Heart right ventricle (tissue), 16 donors: ENCODE measurements at places on chromosomes 6 and 20. TPM values are rescaled to one million over a fixed set of nuclear protein-coding genes. Genes with fewer than 3 reads are reported as not detected.

DNA sequence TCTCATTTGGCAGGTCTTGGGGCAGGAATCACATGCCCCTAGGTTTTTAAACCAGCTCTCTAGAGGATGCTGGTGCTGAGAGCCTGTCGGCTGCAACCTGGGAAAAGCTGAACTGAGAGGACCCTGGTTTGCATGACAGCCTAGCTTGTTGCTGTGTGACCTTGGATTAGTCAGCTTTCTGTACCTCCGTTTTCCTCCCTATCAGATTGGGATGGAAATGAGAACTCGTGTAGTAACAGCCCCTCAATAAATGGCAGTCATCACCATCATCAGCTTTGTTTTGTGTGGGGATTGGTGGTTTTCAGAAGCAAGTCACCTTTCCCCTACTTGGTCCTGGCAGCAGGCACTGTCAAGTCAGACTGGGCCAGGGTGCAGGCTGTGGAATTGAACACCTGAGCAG lies 75.2 kb upstream of the MYL9 start:
- H3K4me1 ChIP-seq = peaks cover 85% of the 10 kb centered on the region
- H3K36me3 ChIP-seq = no peaks in the 10 kb centered on the region
- H3K4me3 ChIP-seq = no peak overlapping the region
- DNase-seq = no peak
- no peaks in the 10 kb centered on the region for H3K27me3 ChIP-seq

- H3K36me3 ChIP-seq = peaks cover 13% of the 10 kb centered on the region
- H3K4me1 ChIP-seq = peaks cover 4% of the 10 kb centered on the region
- H3K27me3 ChIP-seq = no peaks in the 10 kb centered on the region
Measured at GRCh38 chr6:152463164-152463563, 174.0 kb downstream of the SYNE1 start.

The NUDT3 gene
- 51.0 TPM for total RNA-seq

DNA sequence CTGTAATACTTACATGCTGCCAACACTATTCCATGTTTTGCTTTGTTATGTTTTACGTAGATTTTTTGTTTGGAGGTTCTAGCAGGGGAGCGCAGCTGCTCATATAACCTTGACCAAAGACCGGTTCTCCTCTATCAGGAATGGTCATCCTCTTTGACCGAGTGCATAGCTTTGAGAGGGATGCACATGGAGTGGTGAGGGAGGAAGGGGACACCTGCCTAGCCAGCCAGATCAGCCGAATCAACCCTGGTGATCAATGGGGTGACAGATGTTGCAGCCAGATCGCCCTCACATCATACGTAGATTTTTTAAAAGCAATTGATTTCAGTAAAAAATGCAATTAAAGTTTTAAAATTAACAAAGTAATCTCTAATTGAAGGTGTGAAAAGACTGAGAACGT lies 6.3 kb downstream of the DSTN start:
- no peaks in the 10 kb centered on the region for H3K36me3 ChIP-seq
- H3K4me1 ChIP-seq = peaks cover 5% of the 10 kb centered on the region
- H3K4me3 ChIP-seq = no peak overlapping the region
- no peak for DNase-seq
- H3K27ac ChIP-seq = no peak overlapping the region

DNA sequence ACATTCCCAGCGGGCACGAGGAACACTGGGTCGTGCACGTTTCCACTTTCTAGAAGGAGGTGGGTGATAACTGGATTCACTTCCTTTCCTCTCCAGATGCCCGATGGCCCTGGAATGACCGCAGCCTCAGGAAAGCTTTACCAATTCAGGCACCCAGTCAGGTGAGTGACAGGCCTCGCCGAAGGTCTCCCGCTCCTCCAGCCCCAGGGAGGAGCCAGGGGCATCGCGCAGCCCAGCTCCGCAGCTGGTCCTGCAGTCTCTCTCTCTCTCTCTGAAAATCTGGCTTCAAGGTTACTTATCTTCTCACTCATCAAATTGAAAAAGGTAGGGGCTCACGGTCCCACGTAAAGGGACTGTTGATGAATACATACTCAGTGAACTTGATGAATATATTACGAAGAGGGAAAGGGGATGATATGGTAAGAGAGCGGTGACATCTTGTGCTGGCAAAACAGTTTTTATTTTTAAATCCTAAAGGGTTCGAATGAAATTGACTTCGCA lies 891 bp downstream of the RIPPLY2 start:
- H3K27ac ChIP-seq = no peak overlapping the region
- H3K36me3 ChIP-seq = no peaks in the 10 kb centered on the region
- DNase-seq = no peak
- H3K4me3 ChIP-seq = peak overlapping the region; percentile 49
- H3K4me1 ChIP-seq = peaks cover 18% of the 10 kb centered on the region

- no peak for DNase-seq
- H3K4me3 ChIP-seq = no peak overlapping the region
- no peaks in the 10 kb centered on the region for H3K4me1 ChIP-seq
- no peaks in the 10 kb centered on the region for H3K36me3 ChIP-seq
- no peak overlapping the region for H3K27ac ChIP-seq
Measured at GRCh38 chr6:9612489-9612888, 802.4 kb downstream of the TFAP2A start.

The TPX2 gene
- total RNA-seq = 0.88 TPM

DNA sequence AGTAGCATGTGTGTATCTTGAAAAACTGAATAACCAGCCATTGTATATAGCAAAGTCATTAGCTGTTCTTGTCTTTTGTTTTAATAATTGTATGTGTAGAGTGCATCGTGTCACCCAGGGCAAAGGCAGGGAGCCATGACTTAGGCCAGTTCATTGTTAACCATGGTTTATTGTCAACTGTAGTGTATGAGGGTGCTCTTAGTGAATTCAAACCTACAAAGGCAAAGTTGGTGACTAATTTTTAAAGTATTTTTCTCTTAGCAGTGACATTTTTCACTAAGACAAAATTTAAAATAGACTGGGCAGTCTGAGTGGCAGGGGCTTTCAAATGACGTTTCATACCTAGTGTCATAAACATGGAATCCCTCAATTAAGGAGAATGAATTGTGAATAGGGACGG lies 79.0 kb downstream of the TULP4 start:
- H3K4me3 ChIP-seq = no peak overlapping the region
- H3K27me3 ChIP-seq = no peaks in the 10 kb centered on the region
- no peak for DNase-seq
- no peaks in the 10 kb centered on the region for H3K36me3 ChIP-seq
- H3K4me1 ChIP-seq = no peaks in the 10 kb centered on the region
- no peak overlapping the region for H3K27ac ChIP-seq

The ULBP2 gene
- 1.4 TPM for total RNA-seq

The SMPD2 gene
- 4.2 TPM for total RNA-seq

GRCh38 chr20:64069614-64070243 lies 6.7 kb downstream of the TCEA2 start:
- no peaks in the 10 kb centered on the region for H3K36me3 ChIP-seq
- H3K4me1 ChIP-seq = peaks cover 6% of the 10 kb centered on the region
- DNase-seq = no peak

GRCh38 chr6:38100380-38100779 lies 280.9 kb downstream of the ZFAND3 start:
- H3K4me1 ChIP-seq = no peaks in the 10 kb centered on the region
- no peak overlapping the region for H3K27ac ChIP-seq
- no peaks in the 10 kb centered on the region for H3K36me3 ChIP-seq
- no peak overlapping the region for H3K4me3 ChIP-seq
- no peak for DNase-seq

- H3K27ac ChIP-seq = peak overlapping the region; percentile 53
- H3K4me3 ChIP-seq = no peak overlapping the region
- H3K36me3 ChIP-seq = no peaks in the 10 kb centered on the region
- DNase-seq = no peak
Measured at GRCh38 chr6:53301801-53302537, 46.8 kb downstream of the ELOVL5 start.

DNA sequence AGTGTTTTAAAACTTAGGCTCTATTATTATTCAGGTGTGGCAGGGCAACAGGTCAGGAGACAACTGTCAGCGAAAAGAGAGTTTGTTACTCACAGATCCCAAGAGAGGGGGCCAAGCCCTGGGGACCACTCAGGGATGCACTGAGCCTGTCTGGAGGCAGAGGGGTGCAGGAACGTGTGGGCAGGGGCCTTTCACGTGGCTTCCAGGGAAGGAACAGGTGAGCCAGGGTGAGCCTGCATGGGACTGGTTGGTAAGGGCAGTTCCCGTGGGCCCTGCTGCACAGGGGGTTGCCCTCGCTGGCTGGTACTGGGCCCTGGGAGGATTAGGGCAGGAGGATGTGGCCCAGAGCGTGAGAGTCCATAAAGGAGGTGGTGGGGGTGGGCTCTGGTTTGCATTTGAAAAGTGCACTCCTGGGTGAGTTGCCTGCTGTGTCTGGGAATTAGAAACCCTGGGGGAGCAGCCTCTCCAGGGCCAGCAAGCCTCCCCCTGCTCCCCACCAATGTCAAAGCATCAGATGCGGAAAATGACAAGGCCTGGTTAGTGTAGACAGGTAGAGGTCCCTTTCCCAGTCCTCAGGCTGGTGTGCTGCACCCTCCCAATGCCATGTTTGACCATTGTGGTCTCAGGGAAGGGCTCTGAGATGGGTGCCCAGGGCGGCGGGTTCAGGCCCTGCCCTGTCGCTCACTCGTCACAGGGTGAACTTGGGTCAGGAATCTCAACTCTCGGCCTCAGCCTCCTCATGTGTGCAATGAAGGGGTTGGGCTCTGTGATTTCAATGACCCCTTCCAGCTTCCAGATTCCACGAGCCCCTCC lies 127.4 kb upstream of the RPS6KA2 start:
- H3K4me3 ChIP-seq = no peak overlapping the region
- no peaks in the 10 kb centered on the region for H3K4me1 ChIP-seq
- no peak overlapping the region for H3K27ac ChIP-seq
- no peak for DNase-seq
- H3K27me3 ChIP-seq = peaks cover 3% of the 10 kb centered on the region

DNA sequence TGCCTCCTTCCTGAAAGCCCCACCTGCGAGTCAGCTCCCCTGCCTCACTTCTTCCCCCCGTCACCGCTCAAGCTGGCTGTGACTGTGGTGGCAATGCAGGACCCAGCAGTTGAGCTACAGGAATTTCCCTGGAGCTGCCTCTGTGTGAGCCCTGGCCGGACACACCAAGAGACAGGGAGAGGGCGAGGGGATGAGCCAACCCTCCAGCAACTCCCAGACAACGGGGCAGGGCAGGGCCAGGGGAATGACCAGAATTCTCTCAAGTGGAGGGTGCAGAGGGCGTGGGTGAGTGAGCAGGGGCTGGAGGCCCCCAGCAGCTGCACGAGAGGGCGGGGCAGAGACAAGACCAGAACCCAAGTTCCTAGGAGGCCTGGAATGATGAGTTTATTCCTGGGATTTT lies 4.9 kb upstream of the ARFGAP1 start:
- H3K4me1 ChIP-seq = no peaks in the 10 kb centered on the region
- DNase-seq = no peak
- no peak overlapping the region for H3K4me3 ChIP-seq
- peaks cover 42% of the 10 kb centered on the region for H3K27me3 ChIP-seq
- H3K36me3 ChIP-seq = no peaks in the 10 kb centered on the region

GRCh38 chr6:98808541-98809210 lies 25.7 kb upstream of the POU3F2 start:
- no peak overlapping the region for H3K27ac ChIP-seq
- H3K4me3 ChIP-seq = no peak overlapping the region

- no peak overlapping the region for H3K4me3 ChIP-seq
- no peak for DNase-seq
- H3K36me3 ChIP-seq = no peaks in the 10 kb centered on the region
- H3K27ac ChIP-seq = no peak overlapping the region
- no peaks in the 10 kb centered on the region for H3K27me3 ChIP-seq
Measured at GRCh38 chr6:149888659-149889058, 9.3 kb downstream of the RAET1E start.

The FOXF2 gene
- 0.13 TPM for total RNA-seq

- no peak for DNase-seq
- no peak overlapping the region for H3K27ac ChIP-seq
- H3K27me3 ChIP-seq = no peaks in the 10 kb centered on the region
- no peak overlapping the region for H3K4me3 ChIP-seq
- no peaks in the 10 kb centered on the region for H3K36me3 ChIP-seq
Measured at GRCh38 chr6:150527100-150527499, 72.6 kb upstream of the PLEKHG1 start.

The SLC52A3 gene
- total RNA-seq = 4.6 TPM

The DOK5 gene
- total RNA-seq = 10.0 TPM

GRCh38 chr6:21594416-21595281 lies 1.1 kb downstream of the SOX4 start:
- peaks cover 30% of the 10 kb centered on the region for H3K4me1 ChIP-seq
- peak; percentile 69 for DNase-seq
- no peaks in the 10 kb centered on the region for H3K27me3 ChIP-seq

GRCh38 chr6:7920425-7920824 lies 9.8 kb upstream of the TXNDC5 start:
- DNase-seq = no peak
- no peak overlapping the region for H3K27ac ChIP-seq
- H3K36me3 ChIP-seq = no peaks in the 10 kb centered on the region
- H3K4me3 ChIP-seq = no peak overlapping the region
- H3K4me1 ChIP-seq = peaks cover 4% of the 10 kb centered on the region
- peaks cover 6% of the 10 kb centered on the region for H3K27me3 ChIP-seq

The LTV1 gene
- total RNA-seq = 12.9 TPM

GRCh38 chr20:61798632-61799031 lies 267.0 kb downstream of the TAF4 start:
- H3K27ac ChIP-seq = no peak overlapping the region
- no peak overlapping the region for H3K4me3 ChIP-seq
- H3K27me3 ChIP-seq = peaks cover 12% of the 10 kb centered on the region

- no peak within 1 kb of the TSS for H3K4me3 ChIP-seq
- no peaks in the 10 kb centered on the region for H3K36me3 ChIP-seq
- no peaks in the 10 kb centered on the region for H3K4me1 ChIP-seq
- no peak for DNase-seq
- H3K27ac ChIP-seq = no peak within 1 kb of the TSS
- H3K27me3 ChIP-seq = no peaks in the 10 kb centered on the region
Measured at GRCh38 chr6:29395331-29395730, at the start of gene OR12D2. Gene OR12D2 (plus strand): TSS chr6:29395631. CDS start chr6:29396700, 1,069 bp downstream.

The FANCE gene
- 4.0 TPM for total RNA-seq

- no peak for DNase-seq
- H3K36me3 ChIP-seq = peaks cover 14% of the 10 kb centered on the region
- no peak overlapping the region for H3K27ac ChIP-seq
- H3K4me3 ChIP-seq = no peak overlapping the region
- H3K4me1 ChIP-seq = peaks cover 13% of the 10 kb centered on the region
Measured at GRCh38 chr20:35005463-35005961, 49.8 kb downstream of the MYH7B start.

The NKAPL gene
- 5.3 TPM for total RNA-seq

DNA sequence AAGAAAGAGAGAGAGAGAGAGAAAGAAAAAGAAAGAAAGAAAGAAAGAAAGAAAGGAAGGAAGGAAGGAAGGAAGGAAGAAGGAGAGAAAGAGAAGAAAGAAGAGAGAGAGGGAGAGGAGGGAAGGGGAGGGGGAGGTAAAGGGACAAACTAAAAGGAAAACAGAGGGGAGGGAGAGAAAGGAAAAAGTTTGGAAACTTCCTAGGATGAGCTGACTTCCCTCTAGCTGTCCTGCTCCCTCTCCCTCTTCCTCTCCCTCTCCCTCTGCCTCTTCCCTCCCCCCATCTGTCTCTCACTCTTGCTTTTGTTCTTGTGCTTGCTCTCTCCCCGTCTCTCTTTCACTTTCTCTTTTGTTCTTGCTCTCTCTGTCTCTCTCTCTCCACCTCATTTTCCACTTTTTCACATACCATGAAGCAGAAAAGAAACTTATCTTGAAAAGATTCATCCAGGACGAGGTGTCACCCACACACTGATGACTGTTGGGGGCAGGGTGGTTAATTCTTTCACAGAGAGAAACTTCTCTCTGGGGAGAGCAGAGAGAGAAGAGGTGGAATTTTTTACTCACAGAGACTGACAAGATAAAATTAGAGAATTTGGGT lies 56.4 kb upstream of the DUSP22 start:
- no peaks in the 10 kb centered on the region for H3K4me1 ChIP-seq
- no peaks in the 10 kb centered on the region for H3K27me3 ChIP-seq
- peak overlapping the region; percentile 59 for H3K27ac ChIP-seq
- peak overlapping the region; percentile 15 for H3K4me3 ChIP-seq

GRCh38 chr20:48163505-48163904 lies 378.2 kb upstream of the SULF2 start:
- H3K27me3 ChIP-seq = peaks cover 34% of the 10 kb centered on the region
- no peak for DNase-seq
- no peak overlapping the region for H3K27ac ChIP-seq
- no peaks in the 10 kb centered on the region for H3K4me1 ChIP-seq

The TPMT gene
- total RNA-seq = 11.0 TPM
